ENCODE measurements at places on chromosomes 4 and X.

- no peak for DNase-seq
Observed at GRCh38 chr4:128841402-128841801, 31.9 kb downstream of the JADE1 start.

DNA sequence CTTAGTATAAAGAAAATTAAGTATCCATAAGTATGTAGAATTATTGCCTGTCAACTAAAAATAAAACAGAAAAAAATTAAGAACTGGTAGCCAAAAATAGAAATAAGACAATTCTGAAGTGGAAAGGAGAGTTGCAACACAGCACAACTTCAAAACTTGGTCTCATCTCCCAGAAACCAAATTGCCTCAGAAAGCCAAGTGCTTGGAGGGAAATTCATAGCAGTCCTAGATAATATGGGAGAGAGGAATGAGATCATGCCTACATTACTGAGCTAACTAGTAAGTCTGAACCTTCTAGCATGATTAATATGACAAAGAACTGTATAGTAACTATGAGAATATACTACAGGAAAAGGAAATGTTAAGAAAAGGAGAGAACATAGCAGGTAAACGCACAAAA lies 256.5 kb downstream of the LDB2 start:
- no peak for DNase-seq

- no peak for DNase-seq
Observed at GRCh38 chrX:132837967-132838366, 120.5 kb downstream of the HS6ST2 start.

GRCh38 chr4:147596377-147596776 lies 20.8 kb upstream of the TMEM184C start:
- no peak for DNase-seq

- DNase-seq, result no peak
Observed at GRCh38 chr4:112516066-112516470, at the start of gene NEUROG2. Gene NEUROG2, minus strand, starts transcription at chr4:112516180. Its CDS starts 705 bp downstream, at chr4:112515475.

Data from lower leg skin (tissue), 4 donors.